AG08396 (cell line): ENCODE measurements at places on chromosomes 16 and 17.
A peak's percentile ranks its signal among the peaks of the same experiment; 100 is the strongest.

DNA sequence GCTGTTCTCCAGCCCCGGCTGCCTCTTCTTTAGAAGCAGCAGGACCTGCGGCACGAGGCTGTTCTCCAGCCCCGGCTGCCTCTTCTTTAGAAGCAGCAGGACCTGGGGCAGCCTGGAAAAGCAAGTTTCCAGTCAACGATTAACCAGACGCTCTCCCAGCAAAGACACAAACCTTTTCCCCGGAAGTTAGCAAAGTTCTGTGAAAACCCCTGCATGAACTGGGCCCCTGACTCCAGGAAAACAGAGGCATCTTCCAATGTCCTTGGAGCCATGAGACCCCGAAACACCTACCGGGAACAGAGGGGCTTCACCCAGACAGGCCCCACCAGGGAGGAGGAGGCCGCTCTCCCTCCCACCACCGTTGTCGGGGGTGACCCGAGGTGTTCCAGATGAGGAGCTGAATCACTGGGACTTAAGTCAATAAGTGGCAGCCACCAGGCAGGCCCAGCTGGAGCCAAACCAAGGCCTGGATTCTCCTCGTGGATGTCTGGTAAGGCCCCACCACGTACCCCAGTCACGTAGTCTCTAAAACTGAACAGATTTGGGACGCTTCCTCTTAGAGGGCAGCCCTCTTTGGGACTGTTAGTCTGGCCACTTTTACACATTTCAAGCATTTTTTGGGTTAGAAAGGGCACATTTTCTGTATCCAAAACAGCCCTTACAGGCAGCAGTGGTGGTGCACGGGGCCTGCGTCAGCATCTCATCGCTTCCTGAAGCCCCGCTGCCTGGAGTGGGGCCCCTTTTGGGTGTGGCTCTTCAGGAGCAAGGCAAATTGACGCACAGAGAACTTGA, at the start of gene RPH3AL:
RPH3AL (minus strand) TSS at position 387 of the 792 bp plus-strand sequence. CDS start 25,264 bp downstream, outside the sequence.
- no peak for DNase-seq

- DNase-seq: peak; percentile 13
Observed at GRCh38 chr16:52069866-52070265, 477.1 kb downstream of the TOX3 start.

DNA sequence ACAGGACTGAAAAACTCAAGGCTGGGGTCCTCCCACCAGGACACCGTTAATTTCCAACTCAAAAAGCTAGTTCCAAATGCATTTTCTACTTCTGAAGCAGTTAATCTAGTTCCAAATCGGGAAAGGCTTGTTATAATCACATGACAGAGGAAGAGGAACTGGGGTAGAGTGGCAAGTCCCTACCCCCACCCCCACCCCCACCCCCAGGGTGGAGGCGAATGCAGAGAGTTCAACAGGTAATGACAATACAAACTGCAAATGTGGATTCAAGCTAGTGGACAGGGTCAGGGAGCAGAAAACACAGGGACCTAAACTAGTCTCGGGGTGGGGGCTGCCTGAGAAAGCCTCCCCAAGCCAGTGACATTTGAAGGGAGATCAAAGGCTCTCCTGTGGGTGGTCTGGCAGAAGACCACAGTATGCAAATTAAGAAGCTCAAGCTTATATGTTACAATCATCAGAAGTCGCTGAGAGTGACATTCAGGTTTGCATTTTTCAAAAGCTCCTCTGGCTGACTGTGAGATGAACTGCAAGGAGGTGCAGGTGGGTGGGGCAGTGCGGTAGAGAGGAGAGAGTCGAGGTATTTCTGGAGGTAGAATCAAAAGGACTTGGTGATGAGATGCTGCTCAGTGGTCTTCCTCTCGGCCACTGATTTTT, 56.4 kb upstream of the SLC25A19 start:
- DNase-seq: no peak

- peak; percentile 33 for DNase-seq
Observed at GRCh38 chr17:45702666-45703266, 81.4 kb upstream of the CRHR1 start.
